ENCODE measurements at places on chromosomes 16 and 17.

GRCh38 chr17:32519228-32520103 lies 32.7 kb downstream of the CDK5R1 start:
- no peak for DNase-seq

DNA sequence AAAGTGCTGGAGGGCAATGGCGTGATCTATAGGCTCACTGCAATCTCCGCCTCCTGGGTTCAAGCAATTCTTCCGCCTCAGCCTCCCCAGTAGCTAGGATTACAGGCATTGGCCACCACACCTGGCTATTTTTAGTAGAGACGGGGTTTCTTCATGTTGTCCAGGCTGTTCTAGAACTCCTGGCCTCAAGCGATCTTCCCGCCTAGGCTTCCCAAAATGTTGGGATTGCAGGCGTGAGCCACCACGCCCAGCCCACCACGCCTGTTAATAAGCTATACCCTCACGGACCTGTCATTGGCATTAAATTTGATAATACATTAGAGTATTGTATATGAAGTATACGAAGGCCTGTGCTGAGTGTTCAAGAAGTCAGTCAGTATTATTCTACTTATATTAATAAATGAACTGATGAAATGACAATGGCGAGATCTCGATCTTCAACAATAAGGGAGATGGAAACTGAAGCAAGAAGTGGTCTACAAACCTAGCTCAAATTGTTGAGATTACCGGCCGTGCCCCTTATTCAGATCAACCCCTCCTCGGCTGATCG lies 818 bp upstream of the BCAS3 start:
- no peak for DNase-seq

- DNase-seq, result no peak
These were observed 168.8 kb downstream of the C16orf78 start for GRCh38 chr16:49542391-49542891.

- DNase-seq, result no peak
These were observed 9.0 kb downstream of the CUEDC1 start for GRCh38 chr17:57945996-57946797.

DNA sequence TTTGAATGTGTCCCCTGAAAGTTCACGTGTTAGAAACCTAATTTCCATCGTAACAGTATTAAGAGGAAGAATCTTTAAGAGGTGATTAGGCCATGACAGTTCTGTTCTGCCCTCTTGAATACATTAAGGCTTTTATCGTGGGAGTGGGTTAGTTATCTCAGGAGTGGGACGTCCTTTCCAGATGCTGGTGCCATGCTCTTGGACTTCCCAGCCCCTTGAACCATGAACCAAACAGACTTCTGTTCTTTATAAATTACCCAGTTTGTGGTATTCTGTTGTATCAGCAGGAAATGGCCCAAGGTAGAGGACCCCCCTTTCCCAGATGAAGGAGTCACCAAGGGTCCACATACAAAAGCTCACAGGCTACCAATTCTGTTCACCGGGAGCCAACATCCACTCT lies 10.1 kb downstream of the GTF3C1 start:
- DNase-seq, result no peak

GRCh38 chr16:69921127-69921526 lies 30.0 kb upstream of the CLEC18A start:
- DNase-seq, result no peak

DNA sequence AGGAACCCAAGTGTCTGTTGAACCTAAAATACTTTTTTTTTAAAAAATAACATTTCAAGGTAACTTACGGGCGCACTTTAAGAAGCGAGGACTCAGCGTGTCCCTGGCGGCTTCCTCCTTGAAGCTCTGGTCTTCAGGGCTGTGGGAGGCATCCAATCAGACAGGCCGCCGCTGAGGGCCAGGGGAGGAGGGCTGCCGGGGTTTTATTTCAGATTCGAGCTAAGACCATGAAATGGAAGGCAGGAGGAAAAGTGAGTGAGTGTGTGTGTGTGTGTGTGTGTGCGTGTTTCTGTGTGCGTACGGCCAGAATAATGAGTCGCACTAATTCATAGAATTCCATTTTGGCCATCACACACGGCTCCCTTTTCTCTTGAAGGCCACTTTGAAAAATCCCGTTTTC lies 41.1 kb downstream of the C16orf78 start:
- DNase-seq, result no peak

DNA sequence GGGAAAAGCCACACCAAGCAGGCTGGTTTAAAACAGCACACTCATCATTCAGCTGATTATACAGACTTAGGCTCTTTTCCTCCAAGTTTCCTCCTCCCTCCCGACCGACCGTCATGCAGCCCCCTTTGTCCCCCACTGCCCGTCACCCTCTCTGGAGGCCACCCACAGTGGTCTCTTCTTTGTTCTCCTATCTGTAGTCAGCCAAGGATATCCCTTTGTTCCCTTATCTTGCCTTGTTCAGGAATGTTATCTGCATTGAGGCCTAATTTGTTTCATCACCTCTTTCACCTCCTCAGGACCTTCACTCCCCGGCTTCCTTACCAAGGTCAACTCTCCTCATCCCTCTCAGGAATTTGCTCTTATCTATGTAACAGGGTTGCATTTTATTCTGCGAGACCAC lies 186.4 kb upstream of the CDH13 start:
- no peak for DNase-seq

GRCh38 chr17:19270704-19271611 lies 33.8 kb downstream of the EPN2 start:
- no peak for DNase-seq

- DNase-seq, result no peak
These were observed 584.7 kb downstream of the WWOX start for GRCh38 chr16:78684030-78684611.

GRCh38 chr16:51237207-51237606 lies 86.1 kb upstream of the SALL1 start:
- no peak for DNase-seq

GRCh38 chr16:21565861-21566669 lies 33.3 kb upstream of the METTL9 start:
- DNase-seq, result no peak

DNA sequence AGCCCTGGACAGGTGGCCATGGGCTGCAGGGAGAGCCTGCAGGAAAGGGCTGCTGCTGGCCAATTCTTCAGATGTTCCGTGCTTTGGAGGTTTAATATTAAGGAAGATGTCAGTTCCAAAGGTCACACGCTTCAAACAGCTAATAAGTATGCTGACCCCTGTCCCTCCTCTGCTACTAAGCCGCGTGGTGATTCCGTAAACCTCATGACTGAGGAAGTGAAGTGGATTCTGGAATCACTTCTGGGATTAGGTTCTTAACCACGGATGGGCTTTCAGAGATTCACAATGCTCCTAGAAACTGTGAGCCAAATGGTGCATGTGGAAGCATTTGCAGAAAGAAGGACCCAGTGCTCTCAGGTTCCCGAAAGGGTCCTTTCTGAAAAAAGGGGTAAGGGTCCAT lies 28.5 kb upstream of the ERN1 start:
- DNase-seq, result no peak

DNA sequence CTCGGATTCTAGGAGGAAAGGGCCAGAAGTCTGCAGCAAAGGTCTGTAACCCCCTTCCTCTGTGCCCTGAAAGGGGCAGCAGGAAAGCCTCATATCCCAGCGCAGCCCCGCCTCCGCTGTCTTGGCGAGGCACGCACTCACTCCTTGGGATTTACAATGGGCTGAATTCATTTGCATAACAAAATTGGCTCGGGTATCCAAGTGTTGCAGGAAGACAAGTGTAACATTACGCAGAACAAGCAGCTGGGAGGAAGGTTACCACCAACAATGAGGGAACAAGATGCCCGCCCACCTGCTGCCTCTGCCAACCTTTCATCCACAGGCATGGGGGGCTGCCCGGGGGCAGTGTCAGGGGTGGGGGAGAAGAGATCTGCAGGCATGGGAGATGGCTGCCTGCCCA lies 130.4 kb downstream of the MRM1 start:
- DNase-seq, result no peak

DNA sequence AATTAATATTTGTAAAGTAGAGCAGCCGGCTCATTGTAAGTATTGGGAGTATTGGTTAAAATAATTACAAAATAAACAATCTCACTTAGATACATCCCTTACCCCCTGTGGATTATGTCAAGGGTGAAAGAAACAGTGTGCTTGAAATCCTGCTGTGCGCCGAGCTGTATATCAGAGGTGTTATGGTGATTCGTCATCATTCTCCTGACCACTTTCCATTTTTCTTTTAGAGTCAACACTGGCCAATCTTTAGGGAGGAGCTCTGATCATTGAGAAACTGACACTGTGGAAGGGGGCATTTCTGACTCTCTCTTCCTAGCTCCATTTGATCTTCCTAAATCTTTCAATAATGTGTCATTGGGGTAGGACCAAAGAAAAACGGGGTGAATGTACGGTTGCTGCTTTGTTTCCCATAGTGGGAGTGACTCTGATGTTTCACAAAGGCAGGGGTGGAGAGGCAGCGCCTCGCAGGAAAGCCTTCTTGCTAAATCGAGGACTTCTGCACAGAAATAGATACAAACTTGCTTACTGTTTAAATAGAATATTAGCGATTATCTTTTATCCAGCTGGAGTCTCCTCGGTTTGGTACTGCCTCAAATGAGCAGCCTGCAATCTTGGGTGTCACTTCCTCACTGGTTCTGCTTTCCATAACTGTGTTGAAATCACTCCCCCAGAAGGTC lies 123.4 kb downstream of the PRKCB start:
- DNase-seq, result no peak

DNA sequence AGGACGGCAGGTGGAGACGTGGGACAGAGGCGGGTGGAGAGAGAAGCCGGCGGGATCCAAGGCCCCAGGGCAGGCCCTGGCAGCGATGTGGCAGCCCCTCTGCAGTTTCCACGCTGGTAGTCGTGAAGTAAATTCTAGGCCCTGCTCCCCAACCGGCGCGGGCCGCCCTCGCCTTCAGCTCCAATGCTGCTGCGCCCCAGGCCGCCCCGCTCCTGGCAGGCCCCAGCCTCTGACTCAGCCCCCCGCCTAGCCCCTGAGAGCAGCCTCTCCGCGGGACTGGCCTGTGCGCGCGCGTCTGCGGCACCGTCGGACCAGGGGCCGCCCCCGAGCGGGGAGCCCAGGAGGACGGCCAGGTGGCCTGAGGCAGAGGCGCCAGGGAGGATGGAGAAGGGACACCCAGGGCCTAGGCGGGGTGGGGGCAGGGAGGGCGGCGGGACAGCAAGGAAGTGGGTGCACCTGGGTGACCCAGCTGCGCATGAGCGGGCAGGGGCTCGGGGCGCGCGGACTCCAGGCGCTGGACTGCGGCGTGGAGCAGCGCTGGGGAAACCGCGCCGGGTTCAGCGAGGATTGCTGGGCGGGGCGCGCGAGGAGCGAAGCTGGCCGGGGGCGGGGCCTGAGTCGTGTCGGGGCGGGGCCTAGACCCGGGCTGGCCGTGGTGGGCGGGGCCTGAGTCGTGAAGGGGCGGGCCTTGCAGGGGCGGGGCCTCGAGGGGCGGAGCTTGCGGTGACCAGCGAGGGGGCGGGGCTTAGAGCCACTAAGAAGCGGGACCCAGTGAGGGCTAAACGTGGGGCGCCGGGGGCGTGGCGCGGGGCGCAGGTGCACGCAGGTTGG lies 29.6 kb downstream of the ZNF778 start:
- peak; percentile 36 for DNase-seq

DNA sequence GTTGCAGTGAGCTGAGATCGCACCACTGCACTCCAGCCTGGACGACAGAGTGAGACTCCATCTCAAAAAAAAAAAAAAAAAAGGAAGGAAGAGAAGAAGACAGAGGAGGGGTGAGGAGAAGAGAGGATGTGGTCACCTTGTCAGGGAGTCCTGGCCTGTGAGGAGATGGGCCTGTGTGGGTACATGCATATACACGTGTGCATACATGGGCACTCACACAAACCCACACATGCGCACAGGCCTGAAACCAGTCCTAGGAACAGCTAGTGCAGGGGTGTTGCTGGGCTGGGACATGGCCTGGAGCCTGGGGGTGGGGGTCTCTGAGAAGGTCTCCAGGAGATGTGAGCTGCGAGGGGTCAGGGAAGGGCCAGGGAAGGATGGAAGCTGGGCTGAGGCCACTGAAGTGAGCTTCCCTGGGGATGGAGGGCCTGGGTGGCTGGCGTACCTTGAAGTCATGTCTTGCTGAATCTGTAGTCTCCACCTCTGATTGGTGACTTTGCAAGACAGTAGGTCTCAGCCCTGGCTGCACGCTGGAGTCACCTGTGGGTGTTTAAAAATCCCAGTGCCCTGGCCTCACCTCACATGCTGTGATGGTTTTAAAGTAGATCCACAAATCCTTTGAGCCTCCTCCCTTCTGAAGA lies 72.4 kb downstream of the MRM1 start:
- DNase-seq, result no peak

- no peak for DNase-seq
These were observed 157.2 kb downstream of the RAB11FIP4 start for GRCh38 chr17:31548709-31549108.

DNA sequence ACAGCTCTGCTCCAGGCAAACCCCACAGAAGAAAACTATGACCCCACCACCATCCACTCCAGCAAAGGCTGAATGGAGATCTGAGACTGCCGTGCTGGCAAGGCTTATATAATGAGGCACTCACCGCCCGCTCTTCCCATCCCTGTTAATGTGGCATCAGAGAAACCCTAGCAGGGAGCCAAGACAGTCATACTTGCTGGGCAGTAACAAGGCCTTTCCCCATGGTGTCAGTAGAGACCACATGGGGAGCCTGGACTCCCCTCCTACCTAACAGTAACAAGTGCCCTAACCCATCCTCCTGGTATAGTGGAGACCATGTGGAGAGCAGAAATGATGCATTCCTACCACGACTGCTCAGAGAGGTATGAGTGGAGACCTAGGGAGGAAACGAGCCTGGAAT lies 235.2 kb downstream of the C16orf78 start:
- DNase-seq, result no peak

DNA sequence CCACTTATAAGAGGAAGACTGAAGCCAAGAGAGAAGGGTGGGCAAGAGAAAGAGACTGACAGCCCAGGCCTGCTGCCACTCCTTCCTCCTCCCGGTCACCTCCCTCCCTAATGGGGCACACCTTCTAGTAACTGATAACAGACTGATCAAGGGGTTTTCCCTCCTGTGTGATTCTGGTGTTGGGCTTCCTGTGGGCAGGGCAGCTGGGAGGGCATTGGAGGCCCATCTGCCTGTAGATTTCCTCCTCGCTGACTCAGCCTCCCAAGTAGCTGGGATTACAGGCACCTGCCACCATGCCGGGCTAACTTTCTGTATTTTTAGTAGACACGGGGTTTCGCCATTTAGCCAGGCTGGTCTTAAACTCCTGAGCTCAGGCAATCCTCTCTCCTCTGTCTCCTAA lies 16.2 kb downstream of the CA4 start:
- no peak for DNase-seq

DNA sequence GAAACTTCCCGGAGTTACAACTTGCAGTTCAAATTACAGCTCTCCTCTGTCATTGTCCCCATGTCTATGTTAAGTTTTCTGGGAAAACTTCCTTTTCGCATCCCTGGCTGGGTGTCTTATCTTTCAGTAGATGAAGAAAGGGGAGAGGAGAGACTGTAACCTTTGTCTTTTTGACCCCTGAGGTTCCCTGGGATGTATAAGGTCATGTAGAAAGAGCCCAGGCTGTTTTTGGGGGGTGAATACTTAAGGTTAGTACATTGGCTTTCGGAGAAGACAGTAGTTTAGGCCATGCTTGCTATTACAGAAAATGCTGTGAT lies 31.1 kb downstream of the HS3ST3B1 start:
- DNase-seq, result no peak

- DNase-seq, result no peak
These were observed 287 bp upstream of the INTS2 start for GRCh38 chr17:61928101-61928436.

Data from pulmonary artery endothelial cell (primary cell).